ENCODE measurements at places on chromosomes 5 and 9.

DNA sequence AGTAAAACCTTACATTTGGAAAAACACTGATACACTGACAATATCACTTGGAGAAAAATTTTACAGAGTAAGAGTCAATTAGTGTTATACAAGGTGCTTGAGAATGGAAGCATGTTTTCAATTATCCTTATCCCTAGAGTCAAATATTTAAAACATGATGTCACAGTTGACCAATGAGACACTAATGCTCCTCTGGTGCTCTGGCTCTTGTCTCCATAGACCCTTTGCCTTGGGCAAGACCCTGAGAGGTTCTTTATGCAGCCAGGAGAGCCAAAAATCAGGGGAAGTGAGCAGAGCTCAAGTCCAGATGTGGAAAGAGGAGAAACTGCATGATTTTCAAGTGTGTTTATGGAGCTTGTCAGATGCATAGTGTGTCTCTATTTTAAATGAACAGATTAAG, 153.9 kb downstream of the MARCHF11 start:
- no peak for DNase-seq

GRCh38 chr5:142810081-142810480, 39.9 kb downstream of the ARHGAP26 start:
- DNase-seq: no peak

- no peak for DNase-seq
These were observed 668.4 kb upstream of the CDH9 start for GRCh38 chr5:27706832-27707231.

GRCh38 chr5:128241051-128241695, 157.6 kb downstream of the SLC12A2 start:
- DNase-seq: no peak

DNA sequence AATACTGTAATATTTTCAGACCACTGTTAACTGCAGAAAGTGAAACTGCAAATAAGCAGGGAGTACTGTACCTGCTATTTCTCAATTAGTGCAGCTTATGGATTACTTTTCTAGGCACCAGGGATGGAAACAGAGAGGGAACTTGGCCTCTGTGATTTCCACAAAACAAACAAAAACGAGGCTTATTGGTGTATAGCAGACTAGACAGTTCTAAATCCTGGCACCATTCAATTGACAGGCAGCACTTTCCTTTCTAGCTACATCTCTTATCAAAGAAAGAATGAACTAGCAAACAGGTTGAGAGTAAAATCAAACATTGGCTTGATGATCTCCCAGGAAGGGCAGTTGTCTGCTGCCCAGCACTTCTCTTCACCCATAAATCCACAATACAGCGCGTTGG, 16.0 kb upstream of the IL33 start:
- no peak for DNase-seq

- DNase-seq: peak; percentile 79
These were observed 9.7 kb downstream of the PTGES2 start for GRCh38 chr9:128117613-128118471.

DNA sequence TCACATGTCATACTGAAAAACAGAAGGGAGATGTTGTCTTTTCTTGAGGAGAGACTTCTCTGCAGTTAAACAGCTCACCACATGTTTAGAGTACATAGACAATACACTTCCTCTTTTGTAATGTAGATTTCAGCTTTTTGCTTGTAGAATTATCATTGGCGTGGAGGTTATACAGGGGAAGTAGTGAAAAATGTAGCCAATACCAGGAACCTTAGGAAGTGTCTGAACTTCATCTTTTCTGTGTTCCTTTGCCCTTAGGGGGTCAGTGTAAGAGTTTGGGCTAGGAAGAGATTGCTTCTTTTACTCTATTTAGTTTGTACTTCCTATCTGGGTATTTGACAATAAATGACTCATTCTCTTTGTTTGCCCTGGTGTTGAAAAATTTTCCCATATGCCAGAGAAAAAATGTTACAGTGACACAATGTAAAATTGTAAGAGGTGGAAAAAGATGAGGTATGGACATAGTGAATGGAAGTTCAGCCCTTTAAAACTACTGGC, 21.0 kb upstream of the CDKN2B start:
- no peak for DNase-seq

- no peak for DNase-seq
These were observed 223 bp downstream of the NR3C1 start for GRCh38 chr5:143403334-143403592.

- DNase-seq: peak; percentile 22
These were observed 71.2 kb downstream of the ARRDC3 start for GRCh38 chr5:91311697-91312501.

DNA sequence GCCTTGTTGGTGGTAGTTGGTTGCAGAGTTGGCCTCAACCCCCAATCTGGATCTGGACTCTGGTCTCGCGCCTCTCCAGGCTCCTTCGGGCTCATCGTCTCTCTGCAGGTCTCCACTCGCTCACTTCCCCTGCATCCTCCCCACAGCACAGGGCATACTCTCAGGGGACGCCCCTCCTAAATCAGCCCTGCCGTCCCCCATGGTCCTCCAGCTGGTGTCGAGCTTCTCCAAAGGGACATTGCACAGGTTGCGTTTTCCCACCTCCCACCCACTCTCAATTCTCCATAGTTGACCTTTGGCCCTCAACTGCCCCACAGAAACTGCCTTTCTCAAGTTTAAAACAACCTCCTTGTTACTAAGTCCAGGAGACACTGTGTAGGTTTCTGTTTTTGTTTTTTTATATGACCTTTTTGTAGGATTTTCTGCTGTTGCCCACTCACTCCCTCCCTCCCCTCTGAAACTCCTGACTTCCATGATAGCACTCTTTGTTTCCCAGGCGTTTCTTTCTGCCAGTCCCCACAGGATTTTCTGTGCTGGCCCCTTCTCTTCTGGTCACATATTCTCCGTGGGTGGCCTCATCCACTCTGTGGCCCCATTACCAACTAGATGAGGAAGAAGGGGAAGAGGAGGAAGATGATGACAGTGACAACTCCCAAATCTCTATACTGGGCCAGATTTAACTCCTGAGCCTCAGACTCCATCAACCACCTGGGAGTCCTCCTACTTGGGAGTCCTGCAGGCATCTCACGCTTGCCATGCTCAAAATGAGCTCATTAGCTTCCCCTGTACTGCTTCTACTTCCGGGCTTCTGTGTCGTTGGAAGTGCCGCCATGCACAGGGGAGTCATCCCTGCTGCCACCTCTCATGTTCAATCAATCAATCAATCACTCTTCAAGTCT, 50.3 kb downstream of the ALG2 start:
- no peak for DNase-seq

DNA sequence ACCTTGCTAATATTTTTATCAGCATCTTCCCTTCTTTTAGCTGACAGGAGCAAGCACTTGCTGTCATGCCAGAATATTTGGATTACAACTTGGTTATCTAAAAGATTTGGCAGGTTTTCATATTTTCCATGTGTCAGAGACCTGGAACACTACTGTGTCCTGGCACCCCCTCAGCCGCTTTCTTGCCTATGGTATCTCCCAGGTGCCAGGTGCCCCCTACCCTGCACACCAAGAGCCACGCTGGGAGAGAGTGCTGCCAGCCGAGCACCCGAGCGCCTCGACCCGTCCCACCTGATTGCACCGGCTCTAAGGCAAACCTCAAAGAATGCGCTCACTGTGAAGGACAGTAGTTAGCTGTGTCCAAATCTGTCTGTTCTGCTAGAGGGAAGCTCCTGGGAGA, 84.8 kb downstream of the GTF3C4 start:
- no peak for DNase-seq

GRCh38 chr5:7597059-7597642, 201.2 kb downstream of the ADCY2 start:
- no peak for DNase-seq

DNA sequence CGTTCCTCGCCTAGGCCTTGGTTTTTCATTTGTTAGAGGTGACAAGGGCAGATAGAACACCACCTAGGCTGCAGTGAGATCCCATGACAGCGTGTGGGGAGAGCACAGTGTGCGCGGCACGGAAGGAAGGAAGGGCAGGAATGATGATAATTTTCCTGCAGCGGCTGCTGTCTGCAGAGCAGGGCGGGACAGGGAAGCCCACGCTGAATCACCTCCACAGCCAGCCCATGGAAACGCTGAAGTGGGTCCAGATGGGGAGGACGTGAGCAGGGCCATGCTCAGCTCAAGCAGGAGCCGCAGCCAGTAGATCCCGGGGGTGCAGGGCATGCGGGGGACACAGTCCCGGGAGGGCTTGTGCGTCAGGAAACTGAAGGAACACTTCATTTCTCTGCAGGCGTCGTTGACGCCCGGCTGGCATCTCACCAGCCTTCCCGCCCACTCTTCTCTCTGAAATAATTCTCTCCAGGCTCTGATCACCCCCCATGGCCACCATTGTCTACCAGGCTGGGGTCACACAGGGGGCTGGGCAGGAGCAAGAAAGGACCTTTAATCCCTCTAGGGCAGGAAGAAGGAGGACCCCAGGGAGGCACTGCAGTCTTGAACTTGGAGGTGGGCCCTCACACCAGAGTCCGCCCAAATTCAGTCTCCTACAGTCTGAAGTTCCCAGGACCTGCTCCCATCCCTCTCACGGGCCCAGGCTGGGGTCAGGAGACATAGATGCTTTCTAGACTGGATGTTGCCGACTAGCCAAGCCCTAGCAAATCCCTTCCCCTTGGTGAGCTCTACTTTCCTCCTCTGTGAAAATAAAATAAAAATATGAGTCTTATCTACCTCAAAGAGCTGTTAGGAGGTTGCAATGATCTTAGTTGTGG, 20.9 kb upstream of the SYNPO start:
- no peak for DNase-seq

GRCh38 chr5:151005187-151005949, 15.0 kb upstream of the GPX3 start:
- no peak for DNase-seq

DNA sequence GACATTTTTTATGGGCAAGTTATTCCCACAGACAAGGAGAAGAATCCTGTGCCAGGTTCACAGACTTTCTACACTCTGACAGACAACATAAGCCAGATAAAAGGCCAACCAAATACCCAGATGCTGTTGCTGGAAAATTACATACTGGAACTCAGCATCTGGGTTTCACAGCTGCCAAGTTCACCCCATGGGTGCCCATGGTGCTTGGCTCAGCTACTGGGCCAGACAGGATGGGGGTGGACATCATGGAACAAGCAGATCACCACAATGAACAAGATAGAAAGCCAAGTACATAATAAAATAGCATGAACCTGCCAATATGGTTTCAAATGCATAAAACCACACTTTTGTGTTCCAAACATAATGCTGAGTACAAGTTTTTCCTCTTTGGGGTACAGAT, 999.8 kb downstream of the NR2F1-AS1 start:
- no peak for DNase-seq

GRCh38 chr5:170483701-170484458, 19.9 kb upstream of the KCNIP1 start:
- DNase-seq: no peak

DNA sequence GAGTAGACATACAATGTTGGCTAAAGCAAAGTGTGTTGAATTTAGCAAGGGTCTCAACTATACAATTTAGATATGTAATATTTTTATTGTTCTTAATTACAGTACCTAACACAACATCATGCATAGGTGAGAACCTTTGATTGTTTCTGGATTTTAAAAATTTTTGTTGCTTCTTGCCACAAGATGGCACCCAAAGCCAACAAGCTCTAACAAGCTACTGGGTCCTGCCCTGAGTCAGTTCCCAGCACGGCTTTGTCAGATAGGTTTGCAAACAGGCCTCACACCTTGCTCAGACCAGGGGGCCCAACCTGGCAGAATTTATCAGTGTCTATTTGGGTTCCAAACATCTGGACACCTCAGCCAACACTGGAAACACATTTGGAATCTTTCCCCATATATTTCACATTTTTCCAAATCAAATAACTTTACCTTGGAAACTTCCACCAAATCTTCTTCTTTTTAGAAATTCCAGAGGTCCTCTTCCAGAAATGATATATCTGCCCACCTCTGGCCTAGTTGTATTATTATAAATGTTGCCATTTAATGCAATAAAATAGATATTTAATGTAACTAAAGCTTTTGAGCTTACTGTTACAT, 49.5 kb upstream of the EGFLAM start:
- DNase-seq: peak; percentile 33

DNA sequence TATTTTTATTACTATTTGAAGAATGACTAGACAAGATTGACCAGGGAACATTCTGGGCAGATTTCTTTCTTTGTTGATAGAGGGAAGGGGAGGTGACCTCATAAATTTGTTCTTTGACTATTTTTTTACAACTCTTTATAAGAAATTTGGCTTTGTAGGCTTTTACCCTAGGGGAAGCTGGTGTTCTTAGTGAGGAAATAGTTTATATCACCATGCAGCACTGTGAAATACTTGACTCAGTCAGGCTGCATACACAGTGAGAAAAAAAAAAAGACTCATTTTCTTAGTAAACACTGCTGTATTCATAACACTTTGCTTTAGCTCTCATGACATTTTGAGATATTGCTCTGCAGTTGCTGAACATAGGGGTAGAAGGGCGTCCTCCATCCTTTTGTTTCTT, 336.6 kb upstream of the PIK3R1 start:
- DNase-seq: no peak

GRCh38 chr5:154587123-154588026, 109.3 kb upstream of the HAND1 start:
- DNase-seq: no peak

DNA sequence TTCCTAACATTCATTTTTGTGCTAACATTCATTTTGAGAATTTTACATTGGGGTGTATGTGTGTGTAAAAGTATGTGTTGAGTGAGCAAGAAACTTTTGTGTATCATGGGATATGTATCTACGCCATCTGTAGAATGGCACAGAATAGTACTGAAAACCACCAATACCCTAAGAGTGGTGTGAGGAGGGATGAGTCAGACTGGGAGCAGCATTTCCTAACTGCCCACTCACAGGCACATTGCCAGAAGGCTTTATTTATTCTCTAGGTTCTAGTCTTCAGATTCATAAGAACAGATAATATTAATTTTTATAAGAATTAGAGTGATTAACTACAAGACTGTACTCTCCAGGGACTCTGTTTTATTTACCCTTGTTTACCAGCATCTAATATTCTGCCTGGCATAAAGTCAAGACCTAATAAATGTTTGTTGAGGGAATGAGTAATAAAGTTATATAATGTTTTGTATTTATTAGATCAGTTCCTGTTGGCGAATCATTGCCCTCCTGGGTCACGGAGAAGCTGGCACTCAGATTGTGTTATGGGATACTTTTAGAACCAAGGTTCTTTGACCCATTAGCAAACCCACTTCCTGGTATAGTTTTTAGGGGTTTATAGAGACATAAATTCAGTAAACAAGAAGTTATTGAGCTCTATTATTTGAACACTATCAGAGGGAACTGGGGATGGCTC, 159.1 kb upstream of the PPP2R2B start:
- DNase-seq: no peak

GRCh38 chr5:104652271-104652861, 1089.8 kb upstream of the NUDT12 start:
- DNase-seq: no peak

GRCh38 chr5:124747791-124748686, 1.6 kb upstream of the ZNF608 start:
- DNase-seq: no peak

- DNase-seq: no peak
These were observed 82.9 kb downstream of the PHF2 start for GRCh38 chr9:93659044-93659836.

- no peak for DNase-seq
These were observed 149.7 kb upstream of the COL5A1 start for GRCh38 chr9:134491856-134492255.

GRCh38 chr9:101586651-101587050, 8.1 kb downstream of the PPP3R2 start:
- DNase-seq: no peak
